Activated T-cell treated with anti-CD3 and anti-CD28 coated beads, Interleukin-2, amount 50 U/mL, for 48 hours (primary cell): ENCODE measurements at places on chromosomes 16 and 17.

DNA sequence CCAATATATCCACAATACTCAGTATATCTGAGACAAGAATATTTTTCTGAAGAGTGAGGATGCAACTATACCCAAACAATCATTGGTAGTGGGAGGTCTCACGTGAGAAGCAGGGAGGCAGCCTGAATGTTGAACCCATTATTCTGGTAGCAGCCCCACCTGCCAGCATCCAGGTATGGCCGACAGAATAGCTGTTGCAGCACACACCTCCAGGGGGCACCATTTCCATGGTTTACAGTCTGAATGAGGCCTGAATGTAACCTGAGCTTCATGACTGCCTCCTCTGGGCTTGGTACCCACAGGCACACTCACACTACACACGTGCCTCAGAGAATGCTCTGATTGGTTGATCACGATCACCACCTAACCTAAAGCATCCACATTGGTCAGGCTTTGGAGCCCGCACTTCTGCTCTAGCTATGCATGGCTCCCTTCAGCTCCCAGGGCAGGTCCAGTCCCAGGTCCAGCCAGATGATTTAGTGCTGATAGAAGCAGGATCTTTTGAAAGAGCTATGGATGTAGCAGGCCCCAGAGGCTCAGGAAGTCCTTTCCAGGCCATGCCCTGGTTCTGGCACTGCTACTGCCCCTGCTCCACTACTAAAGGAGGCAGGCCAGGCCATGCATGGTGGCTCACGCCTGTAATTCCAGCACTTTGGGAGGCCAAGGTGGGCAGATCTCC is 11.0 kb upstream of the CBFB start:
- DNase-seq: peak; percentile 93

DNA sequence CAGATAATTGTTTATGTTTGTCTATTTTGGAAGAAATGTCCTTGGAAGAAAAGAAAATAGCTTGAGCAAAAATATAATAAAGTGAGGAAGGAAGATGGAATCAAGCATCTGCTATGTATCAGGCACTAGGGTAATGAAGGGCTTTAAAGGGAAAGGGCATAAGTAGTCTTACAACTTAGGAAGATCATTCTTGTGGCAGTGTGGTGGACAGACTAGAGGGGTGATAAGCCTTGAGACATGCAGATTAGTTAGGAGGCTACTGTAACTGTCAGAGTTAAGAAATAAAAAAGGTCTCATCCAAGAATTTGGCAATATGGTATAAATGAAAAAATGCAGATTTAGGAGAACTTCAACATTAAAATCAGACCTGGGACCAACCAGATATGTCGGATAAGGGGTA is 14.9 kb downstream of the FAM222B start:
- DNase-seq: no peak

DNA sequence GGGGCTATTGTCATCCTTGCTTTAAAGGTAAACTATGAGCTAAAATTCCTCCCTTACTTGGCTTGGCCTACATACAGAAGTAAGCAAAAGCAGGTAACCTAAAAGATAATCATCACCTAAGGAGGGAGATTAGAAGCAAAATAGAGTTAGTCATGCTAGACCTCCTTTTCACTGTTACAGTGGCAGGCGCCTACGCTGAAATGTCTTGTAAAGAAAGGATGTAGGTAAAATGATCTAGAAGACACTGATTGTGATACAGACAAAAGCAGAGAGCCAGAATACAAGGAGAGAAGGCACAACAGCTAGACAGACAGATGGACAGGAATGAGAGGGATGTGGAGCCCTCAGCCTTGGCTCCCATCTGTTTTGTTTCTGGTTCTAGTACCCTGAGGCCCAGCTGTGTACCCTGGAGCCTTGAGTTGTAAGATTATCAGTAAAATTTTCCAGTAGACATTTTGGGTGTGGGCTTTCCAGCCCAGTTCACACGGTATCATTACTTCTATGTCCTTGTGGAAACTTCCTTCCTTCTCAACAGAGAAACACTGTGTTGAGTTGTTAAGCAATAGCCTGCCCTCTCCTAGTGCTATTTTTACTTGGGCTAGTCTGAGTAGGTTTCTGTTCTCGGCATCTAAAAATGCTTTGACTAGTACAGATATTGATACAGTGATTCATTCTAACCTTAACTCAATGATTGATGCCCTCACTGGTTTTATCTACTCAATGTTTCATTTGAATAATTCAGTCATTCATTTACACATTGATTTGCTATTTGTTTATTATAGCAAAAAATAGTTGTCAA is 7.7 kb upstream of the C16orf78 start:
- no peak for DNase-seq

- peak; percentile 53 for DNase-seq
These were observed 62.1 kb downstream of the GAN start for GRCh38 chr16:81376880-81377279.

DNA sequence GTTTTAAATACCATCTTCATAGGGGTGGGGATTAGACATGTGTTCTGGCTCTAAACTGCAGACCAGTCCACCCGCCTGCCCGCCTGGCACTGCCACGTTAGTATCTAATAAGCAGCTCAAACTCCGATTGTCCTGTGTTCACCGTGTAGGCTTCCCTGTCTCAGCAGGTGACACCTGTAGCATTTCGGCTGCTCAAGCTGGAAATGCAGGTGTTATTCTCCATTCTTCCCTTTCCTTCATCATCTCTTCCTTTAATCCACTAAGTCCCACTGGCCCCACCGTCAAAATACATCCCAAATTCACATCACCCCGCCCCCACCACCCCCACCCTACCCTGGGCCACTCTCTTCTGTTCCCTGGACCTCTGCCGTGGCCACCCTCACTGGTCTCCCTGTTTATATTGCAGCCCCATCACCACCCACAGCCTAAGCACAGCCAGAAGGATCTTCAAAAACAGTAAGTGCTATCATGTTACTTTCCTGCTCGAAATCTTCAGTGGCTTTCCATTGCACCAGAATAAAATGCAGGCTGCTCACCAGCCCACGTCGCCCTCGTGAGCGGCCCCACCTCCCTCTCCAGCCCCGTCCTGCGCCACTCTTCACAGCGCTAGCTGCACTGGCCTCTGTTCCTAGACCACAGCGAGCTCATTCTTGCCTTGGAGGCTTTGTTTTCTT is 65.1 kb downstream of the RTN4RL1 start:
- DNase-seq: no peak

DNA sequence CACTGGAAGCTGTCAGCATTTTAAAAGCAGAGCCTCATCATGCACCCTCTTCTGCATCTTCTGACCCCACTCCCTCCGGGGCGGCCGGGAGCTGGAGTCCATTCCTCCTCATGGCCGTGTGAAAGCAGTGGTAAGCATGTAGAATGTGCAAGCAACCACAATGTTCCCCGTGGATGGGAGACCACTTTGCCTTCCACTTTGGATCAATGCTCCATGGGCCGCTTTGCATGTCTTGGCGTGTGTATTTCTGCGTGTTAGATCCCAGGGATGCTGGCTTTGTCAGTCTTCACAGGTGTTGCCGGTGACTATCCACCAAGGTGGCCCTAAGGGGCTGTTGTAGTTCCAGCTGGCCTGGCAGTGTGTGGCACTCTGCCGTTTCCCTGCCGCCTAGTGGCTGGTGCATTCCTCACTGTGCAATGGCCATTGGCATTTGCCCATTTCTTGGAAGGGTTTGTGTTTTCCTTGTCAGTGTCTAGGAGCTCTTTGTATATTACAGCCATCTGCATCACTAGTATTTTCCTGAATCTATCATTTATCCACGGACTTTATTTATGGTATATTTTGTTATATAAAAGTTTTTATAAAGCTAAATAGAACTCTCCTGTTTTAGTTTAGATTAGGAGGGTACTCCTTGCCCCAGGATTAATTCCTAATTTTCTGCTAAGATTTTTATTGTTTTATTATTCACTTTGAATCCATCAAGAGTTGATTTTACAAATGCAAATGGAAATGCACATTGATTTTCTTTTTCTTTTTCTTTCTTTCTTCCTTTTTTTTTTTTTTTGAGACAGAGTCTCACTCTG is 5.8 kb upstream of the ALDH3A1 start:
- DNase-seq: no peak

- DNase-seq: no peak
These were observed 75.8 kb upstream of the TRAP1 start for GRCh38 chr16:3793161-3793576.

- DNase-seq: peak; percentile 66
These were observed 11.1 kb downstream of the SCN4A start for GRCh38 chr17:63961355-63962212.

GRCh38 chr17:79154951-79155585 is 80.4 kb downstream of the ENGASE start:
- no peak for DNase-seq

GRCh38 chr16:75787440-75787839 is 61.1 kb upstream of the CPHXL start:
- no peak for DNase-seq

- no peak for DNase-seq
These were observed 85.5 kb upstream of the RPL38 start for GRCh38 chr17:74117999-74118421.

DNA sequence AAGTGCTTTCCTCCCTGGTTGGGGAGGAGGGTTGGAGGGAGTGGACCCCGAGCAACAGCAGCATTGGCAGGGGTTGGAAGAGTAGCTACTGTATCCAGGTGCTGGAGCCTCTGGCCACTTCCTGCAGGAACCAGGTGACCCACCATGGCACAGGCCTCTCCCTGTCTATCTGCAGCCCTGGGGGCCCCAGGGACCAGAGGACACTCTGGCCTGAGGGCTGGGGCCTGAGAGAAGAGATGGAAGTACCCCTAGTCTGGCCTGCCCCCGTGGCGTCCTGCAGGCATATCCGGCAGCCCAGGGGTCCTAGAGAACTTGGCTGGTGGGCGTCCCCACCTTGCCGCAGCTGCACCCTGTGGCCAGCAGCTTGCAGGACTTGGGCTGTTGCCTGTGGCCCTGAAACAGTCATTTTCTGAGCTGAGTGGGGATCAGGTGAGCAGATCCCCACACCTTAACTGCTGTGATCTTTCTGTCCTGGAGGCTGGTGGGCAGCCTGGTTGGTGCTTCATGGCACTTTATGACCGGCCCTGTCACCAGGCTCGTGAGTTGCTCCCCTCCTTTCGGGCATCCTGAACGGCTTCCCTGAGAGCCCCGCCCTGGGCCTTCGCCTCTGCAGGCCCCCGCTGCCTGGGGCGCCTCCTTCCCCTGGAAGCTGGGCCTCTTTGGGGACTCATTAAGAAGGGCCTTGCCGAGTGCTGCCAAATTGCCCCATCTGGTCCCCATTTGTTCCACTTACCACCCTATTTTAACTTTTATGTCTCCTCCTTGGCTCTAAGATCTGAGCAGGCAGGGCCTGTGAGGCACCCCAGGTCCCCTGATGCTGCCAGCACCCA is 298.6 kb downstream of the SEC14L1 start:
- no peak for DNase-seq

- DNase-seq: no peak
These were observed 2.7 kb downstream of the MYO18A start for GRCh38 chr17:29177541-29177870.

DNA sequence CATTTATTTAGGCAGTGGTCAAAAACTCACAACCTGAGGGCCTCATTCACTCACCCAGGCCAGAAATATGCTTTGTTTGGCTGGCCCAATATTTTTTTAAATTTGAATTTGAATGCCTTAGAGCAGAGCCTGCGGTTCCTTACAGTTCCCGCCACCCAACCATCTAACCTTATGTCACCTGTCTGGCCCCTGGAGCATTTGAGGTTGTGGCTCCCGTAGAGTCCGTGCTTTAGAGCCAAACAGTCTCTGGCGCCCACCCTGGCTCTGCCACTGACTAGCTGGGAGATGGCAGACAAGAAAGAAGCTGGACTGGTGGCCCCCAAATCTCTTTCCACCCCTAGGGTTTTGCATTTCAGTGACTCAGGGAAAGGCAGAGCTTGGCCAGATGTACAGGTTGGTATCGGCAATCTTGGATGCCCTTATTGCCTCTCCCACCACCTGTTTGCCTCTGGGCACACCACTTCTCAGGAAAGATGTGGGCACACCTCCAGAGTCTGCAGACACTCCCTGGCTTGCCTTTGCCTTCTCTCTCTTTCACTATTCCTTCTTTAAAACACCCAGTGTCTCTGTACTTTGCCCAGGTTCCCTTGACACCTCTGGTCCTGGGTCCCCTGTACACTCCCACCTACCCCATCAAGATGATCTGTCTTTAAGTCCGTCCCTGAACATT is 1.9 kb upstream of the MAP3K14 start:
- DNase-seq: no peak

GRCh38 chr17:17509601-17510425 is 13.6 kb upstream of the RASD1 start:
- DNase-seq: no peak

DNA sequence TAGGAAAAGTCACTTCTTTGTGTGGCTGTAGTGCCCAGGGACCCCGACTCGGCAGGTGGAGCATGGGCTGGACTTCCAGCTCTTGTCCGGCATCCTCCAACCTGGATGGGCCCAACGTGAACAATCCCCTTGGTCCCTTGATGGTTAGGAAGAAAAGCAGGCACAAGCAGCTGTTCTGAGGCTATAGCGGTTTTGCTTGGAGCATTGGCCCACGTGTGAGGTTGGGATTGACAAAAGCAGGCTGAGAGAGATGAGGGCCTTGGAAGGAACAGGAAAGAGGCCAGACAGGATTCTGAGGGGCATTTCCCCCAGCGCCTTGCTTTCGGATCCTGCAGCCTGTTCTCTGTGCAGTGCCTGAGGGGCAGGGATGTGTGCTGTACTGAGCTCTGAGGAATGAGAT is 28.1 kb downstream of the SCNN1B start:
- no peak for DNase-seq

DNA sequence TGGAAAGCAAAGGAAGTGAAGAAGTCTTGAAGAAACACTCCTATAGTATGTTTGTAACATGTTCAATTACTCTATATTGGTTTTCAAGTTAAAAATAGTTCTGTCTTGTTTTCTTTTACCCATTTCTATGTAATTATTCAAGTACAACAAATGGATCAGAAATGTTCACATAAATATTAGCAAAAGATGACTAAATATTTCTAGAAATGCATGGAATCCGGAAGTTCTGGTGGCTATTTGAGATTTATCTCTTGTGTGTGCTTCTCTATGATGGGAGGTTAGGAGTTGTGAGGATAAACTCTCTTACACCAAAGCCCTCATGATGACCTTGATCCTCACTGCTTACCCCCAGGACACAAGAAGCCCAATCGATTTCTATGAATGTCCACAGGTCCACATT is 237.5 kb downstream of the CDH8 start:
- DNase-seq: no peak

DNA sequence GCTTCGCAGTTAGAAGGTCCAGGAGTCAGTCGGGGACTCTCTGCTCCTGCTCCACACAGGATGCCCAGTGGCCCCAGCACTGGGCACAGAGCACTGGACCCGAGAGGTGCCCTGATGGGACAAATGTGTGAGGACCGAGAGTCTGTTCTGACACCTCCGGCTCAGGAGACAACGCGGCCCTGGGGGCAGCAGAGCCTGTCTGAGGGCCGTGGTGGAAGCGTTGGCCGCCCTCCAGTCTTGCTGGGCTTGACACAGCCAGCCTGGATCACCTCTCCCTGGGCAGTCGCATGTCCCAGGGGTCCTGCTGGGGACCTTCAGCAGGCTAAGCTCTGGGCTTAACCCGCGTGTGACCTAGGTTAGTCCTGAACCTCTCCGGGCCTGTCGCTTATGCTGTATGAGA is 23.1 kb downstream of the LGALS9 start:
- DNase-seq: no peak

DNA sequence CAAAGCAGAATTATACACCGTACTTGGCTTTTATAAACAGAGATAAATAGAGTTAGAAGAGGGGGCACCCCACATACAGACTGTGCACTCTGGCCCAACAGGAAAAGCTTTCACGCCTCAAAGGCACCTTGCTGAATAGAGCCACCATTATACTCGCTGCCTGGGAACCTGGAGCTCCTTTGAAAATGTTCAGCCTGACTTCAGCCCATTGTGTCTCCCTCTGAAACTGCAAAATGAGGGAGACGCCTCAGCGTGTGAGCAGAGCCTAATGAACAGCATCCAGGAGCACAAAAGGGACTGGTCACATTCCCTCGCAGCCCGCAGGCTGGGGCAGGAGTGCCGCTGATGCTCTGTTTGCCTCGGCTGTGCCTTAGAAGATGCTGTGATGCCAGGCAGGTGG is 46.3 kb downstream of the ABCC12 start:
- DNase-seq: no peak
